Stimulated activated CD4-positive, alpha-beta T cell treated with anti-CD3 and anti-CD28 coated beads, TNF-alpha, amount 100 ng/mL, for 24 hours (primary cell): ENCODE measurements at places on chromosomes 6 and 20.

DNA sequence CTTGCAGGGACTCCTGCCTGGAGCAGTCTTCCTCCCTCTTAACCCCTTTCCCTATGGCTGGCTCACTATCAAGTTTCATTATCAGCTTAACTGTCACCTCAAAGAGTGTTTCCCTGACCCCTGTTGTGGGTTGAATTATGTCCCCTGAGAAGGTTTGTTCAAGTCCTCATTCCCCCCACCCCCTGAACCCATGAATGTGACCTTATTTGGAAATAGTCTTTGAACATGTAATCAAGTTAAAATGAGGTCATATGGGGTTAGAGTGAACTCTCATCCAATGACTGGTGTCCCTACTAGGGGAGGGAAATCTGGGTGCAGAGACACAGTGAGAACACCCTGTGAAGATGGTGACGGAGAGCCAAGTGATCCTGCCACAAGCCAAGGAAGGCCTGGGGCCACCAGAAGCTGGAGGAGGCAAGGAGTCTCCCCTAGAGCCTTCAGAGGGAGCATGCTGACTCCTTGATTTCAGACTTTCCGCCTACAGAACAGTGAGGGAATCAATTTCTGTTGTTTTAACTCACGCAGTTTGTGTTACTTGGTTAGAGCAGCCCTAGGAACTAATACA is 165.2 kb upstream of the TOP1 start:
- DNase-seq = no peak

- no peak for DNase-seq
Measured at GRCh38 chr20:18362916-18363315, 74.6 kb downstream of the ZNF133 start.

GRCh38 chr6:5781019-5781418 is 225.7 kb downstream of the NRN1 start:
- no peak for DNase-seq

- no peak for DNase-seq
Measured at GRCh38 chr6:105920071-105920470, 166.1 kb upstream of the PRDM1 start.

DNA sequence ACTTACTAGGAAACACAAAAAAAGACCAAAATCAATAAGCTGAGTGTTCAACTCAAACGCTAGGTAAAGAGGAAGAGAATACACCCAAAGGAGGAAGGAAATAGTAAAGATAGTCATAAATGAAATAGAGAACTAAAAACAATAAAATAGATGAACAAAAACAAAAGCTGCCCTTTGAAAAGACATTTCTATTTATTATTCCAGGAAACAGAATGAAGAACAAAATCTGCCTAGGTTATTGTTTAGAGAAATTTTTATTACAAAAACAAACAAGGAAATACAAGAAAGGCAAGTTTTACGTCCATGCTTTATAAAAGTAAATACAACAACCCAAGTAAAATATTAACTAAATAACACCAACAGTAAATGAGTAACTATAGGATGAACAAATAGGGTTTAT is 20.1 kb downstream of the HLA-DMB start:
- DNase-seq = no peak
